ENCODE measurements at places on chromosomes 4 and X. TPM values are rescaled to one million over a fixed set of nuclear protein-coding genes. Genes with fewer than 3 reads are reported as not detected.

The HTRA3 gene
- total RNA-seq = not detected

The NUDT10 gene
- total RNA-seq = not detected

The CENPE gene
- 18.4 TPM for total RNA-seq

The FAM47A gene
- total RNA-seq = not detected

The CNGA2 gene
- not detected for total RNA-seq
